ELR (cell line): ENCODE measurements at places on chromosomes 3 and 15.

GRCh38 chr15:79078763-79079410, 11.7 kb downstream of the RASGRF1 start:
- DNase-seq, result no peak

DNA sequence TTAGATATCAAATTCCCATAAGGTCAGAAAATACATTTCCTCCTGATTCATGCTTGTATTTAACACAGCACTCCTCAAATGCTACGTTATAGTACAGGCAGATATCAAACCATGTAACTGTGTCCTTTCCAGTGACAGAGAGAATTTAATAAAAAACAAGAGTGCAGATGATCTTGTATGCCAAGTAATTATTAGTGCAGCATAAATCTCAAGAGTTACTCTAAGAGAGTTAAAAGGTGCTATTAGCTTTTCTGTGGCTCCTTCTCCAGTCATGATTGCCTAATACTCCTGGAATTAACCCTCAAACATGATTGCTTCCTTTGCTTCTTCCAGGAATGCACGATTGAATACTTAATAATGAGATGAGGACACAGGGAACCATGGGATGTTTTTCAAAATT, 413.0 kb upstream of the DPH6 start:
- DNase-seq, result no peak

GRCh38 chr3:196486263-196486662, 17.3 kb downstream of the RNF168 start:
- peak; percentile 22 for DNase-seq

DNA sequence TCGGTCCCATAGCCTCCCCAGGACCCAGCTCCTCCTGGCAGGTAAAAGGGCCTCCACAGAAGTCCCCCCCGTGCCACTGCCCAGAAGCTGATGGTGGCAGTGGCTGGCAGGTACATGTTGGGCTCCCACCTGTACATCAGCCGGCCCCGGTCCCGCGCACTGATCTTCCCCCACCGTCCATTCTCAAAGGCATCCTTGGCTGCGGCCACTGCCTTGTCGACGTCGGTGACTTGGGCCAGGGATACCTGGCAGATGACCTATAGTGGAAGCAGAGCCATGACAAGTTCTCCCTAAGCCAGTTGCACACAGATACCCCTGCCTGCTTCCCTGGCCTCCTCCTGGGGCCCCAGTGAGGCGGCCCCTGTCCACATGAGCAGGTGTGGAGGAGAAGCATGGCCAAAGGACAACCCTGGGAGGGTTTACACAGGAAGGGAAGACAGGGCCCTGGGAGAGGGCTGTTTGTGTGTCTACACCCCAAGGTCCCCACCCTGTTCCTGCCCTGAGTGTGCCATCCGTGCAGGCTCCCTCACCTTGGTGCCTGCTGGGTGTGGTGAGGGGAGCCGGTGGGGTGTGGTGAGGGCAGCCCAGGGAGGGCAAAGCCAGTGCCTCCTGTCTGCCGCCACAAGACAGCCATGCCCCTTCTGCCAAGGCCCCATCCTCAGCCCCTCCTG, 44.8 kb downstream of the ALDH1L1 start:
- DNase-seq, result no peak

DNA sequence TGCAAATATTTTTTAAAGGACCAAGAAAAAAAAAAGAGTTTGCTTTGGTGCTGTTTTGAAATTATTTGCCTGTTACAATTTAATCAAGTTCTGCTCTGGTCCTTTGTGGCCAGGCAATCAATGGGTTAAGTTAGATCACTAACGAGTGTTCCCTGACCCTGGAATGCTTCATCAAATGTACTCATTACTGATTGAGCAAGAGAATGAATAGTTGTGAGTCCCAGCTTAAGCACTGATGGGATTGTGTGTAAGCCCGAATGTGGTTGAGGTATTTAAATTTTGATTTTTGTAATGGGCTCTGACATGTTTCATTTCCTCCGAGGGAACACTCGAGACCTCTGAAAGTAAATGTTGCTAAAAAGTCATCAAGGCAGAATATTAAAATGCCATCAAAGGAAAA, 699.1 kb downstream of the MCTP2 start:
- no peak for DNase-seq

GRCh38 chr3:30266524-30266923, 339.9 kb upstream of the TGFBR2 start:
- no peak for DNase-seq

- DNase-seq, result no peak
Observed at GRCh38 chr15:41493902-41494189, 172 bp downstream of the ITPKA start.

DNA sequence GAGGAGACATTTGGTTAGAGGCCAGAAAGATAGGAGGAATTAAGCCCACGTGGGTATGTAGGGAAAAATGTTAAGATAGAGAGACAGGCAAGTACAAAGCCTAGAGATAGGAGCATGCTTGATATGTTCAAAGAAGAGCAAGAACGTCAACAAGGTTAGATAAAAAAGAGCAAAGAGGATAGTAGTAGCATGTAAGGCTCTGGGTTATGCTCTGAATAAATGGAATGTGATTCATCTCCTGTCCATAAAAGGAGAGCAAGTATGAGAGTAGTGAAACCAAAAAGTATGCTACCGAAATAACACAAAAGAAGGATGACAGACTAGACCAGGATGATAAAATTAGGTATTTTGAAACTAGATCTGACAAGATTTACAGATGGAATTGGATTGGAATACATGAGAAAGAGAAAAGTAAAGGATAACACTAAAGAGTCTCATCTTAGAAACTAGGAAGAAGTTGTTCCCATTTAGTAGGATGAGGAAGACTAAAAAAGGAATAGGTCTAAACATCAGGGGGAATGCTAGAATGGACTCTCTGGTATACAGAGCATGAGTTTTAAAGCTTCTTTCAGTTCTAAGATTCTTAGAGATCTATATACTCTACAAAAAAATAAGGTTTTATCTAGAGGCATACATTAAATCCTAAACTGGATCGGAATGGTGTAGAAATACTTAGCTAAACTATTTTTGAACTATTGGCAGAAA, 59.1 kb downstream of the TRPM7 start:
- DNase-seq, result peak; percentile 26

- no peak for DNase-seq
Observed at GRCh38 chr15:92666780-92667179, 11.2 kb upstream of the FAM174B start.

GRCh38 chr15:39079296-39079847, 501.5 kb upstream of the THBS1 start:
- DNase-seq, result peak; percentile 81

- no peak for DNase-seq
Observed at GRCh38 chr3:128282380-128283196, 129.3 kb downstream of the EEFSEC start.

GRCh38 chr3:42264399-42265058, 1.5 kb downstream of the CCK start:
- DNase-seq, result peak; percentile 28

- no peak for DNase-seq
Observed at GRCh38 chr15:45572617-45573016, 14.6 kb upstream of the BLOC1S6 start.
